ENCODE measurements at places on chromosomes 3 and 15.

- DNase-seq = no peak
Measured at GRCh38 chr15:87597346-87598052, 659.0 kb downstream of the NTRK3 start.

DNA sequence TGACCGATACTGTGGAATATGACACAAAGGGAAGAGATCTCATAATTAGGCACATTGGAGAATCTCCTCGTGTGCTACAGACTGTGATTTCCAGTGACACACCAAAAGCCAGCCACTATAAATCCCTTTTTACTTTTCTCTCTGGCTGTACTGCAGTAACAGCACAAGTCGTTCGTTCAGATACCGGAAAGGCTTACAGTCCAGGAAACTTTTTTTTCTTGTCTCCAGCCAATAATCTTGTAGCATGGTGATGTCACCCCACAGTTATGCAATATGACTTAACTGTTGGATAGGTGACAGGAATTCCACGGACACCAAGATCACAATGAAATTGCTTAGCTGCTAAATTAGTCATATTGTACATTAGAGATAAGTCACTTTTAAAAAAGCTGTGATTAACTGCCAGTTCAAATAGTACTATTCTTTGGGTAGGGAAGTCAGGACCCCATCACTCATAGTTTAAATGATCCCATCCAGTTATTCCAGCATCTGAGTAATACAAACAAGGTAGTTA lies 36.3 kb upstream of the TSC22D2 start:
- DNase-seq = peak; percentile 100

DNA sequence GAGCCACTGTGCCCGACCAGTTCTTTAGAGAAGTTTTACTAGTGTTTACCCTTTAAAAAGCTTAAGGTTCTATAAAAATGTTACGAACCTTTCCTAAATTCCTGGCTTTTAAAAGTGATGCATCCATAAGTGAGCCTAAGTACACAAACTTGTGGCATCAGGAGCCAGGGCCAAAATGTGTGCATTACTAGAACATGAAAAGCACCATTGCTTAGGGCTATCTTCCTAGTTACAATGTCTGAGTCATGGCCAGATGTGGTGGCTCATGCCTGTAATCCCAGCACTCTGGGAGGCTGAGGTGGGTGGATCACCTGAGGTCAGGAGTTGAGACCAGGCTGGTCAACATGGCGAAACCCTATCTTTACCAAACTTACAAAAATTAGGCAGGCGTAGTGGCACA lies 39.9 kb downstream of the LEO1 start:
- DNase-seq = peak; percentile 93

GRCh38 chr15:42375941-42376340 lies 16.6 kb downstream of the CAPN3 start:
- no peak for DNase-seq

DNA sequence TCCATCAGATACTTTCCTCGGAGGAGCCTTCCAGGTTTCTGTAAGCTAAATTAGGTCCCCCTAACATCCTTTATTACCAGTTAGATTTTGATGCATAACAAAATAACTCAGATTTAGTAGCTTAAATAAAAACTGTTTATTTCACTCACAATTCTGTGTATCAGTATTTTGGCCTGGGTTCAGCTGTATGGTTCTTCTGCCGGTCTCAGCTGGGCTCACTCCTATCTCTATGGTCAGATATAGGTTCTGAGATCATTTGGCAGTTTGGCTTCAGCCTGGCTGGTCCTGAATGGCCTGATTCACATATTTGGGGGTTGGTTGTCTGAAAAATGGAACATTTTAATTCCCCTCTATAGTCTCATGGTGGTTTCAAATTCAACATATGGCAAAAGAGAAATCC lies 1125.3 kb downstream of the TBL1XR1 start:
- DNase-seq = no peak

- no peak for DNase-seq
Measured at GRCh38 chr3:143565951-143566350, 282.3 kb downstream of the SLC9A9 start.
